ENCODE measurements at places on chromosomes 4 and X.

DNA sequence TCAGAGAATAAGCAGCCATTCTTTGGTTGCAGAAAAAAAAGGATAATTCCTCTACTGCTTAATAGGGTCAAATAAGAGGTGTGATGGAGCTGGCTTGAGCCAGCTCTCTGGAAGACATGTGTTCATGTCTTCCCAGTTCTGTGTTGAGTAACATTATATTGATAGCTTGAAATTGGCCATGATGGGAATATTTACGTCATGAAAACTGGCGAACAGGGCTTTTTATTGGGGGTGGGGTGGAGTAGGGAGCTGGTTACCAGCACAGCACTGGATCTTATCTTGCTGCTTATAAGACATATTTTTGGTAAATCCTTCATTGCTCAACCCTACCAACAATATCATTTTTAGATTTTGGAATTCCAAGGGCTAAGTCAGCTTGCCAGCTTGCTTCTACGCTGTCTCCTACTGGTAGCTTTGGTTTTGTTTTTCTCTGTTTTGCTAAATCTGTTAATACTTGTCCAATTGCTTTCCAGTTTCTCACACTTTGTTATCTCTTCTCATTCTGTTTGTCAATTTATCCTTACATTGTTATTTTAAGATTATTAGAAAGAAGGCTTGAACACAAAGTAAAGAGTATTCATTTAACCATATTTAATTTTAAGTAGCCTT is 25.3 kb upstream of the GBA3 start:
- DNase-seq, result no peak

- no peak for DNase-seq
Measured at GRCh38 chr4:138259824-138260223, 17.7 kb upstream of the SLC7A11 start.

DNA sequence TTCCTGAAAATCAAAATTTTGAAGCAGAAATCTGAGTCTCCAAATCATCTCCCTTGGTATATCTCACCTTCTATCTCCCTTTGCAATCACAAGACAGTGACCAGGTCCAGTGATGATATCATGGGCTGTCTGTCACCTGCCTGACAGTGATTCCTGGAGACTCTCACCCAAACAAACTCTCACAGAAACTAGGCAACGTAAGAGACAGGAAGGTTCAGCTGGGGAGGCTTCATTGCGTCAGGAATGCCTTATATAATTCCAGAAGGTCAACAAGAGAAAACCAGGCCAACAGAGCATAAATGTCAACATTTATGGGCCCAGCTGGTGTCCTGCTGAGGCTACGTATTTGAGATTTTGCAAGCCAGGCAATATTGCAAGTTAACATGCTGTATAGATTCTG is 412.7 kb downstream of the KCNIP4 start:
- DNase-seq, result no peak

DNA sequence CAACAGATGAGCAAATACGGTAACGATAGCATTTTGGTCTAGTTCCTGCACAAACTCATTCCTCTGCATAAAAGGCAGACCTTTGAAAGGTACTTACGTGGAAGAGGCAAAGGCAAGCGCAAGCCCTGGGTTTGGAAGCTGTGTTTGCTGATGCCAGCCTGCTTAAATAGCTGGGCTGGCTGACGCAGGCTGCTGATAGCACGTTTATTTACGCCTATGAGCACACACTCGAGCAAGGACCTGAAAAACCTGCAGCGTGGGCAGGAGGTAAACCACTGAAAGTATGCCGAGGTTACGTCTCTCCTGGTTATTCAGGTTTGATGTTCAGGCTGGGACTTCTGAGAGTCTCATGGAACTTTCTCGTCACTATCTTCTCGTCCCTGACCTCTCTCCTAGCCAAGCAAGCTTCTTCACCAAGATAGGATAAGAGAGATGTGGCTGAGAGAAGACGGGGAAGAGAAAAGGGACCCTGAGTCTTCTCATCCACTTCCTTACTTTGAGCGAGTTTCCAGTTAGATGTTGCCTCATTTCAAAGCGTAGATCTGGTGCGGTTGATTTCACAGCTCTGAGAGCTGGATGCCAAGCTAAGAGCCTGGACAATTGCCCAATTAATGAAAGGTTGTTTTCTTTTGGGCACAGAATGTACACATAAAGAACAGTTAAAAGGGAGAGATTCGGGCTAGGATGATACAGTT is at the start of gene HOPX:
TSS of gene HOPX (minus strand) at position 139 of the 695 bp plus-strand sequence. CDS start 23,480 bp downstream, outside the sequence.
- DNase-seq, result no peak

- DNase-seq, result no peak
Measured at GRCh38 chr4:27364509-27364908, 503.9 kb downstream of the STIM2 start.

GRCh38 chrX:133412246-133412645 is 3.0 kb downstream of the GPC4 start:
- no peak for DNase-seq

DNA sequence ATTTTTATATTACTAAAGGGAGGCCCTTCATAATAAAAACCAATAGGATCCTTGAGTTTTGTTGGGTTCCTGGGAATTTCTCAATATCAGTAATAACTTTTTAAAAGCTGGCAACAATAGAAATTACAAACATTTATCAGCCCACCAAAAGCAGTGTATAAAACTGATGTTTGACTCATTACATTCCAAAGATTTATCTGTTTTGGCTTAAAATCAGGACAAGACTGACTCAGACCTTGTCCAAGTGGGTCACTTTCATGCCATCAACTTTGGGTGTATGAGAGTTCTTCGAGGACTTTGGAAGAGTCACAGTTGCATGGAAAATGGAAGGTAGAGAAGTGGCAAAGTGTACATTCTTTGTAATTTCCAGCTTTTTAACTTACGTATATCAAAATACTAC is 102.8 kb downstream of the FRMPD4 start:
- DNase-seq, result no peak

GRCh38 chr4:113404167-113404571 is 354.7 kb downstream of the ANK2 start:
- DNase-seq, result no peak

GRCh38 chr4:85498068-85498733 is 23.3 kb downstream of the ARHGAP24 start:
- peak; percentile 29 for DNase-seq

DNA sequence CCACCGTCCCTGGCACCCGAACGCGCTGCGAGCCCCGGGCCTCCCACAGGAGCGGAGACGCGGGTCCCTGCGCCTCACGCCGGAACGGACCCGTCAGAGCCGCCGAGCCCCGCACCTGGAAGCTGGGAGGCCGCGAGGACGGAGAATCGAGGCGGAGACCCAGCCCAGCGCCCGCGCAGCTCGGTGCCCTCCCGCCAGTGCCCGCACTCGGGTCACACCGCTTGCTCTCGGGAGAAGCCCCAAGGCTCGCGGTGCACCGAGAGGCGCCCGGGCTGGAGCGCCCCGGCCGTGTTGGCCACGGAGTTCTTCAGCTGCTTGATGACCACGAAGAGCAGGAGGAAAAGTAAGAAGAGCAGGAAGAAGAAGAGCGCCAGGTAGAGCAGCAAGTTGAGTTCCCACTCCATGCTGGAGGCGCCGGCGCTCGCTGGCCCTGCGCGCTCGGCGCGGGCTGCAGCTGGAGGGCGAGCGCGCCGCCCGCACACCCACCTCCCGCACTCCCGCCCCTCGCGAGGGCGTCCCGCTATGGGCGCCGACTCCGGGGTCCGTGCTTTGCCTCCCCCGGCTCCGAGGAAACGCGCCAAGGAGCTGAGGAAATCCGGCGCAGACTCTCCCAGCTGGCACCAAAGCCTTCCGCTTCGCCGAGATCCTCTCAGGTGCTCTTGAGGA is at the start of gene SMIM43:
TSS of gene SMIM43 (minus strand) at position 463 of the 666 bp plus-strand sequence. CDS start at position 404, 59 bp downstream.
- no peak for DNase-seq

GRCh38 chrX:129599499-129599898 is 55.3 kb downstream of the APLN start:
- DNase-seq, result no peak

DNA sequence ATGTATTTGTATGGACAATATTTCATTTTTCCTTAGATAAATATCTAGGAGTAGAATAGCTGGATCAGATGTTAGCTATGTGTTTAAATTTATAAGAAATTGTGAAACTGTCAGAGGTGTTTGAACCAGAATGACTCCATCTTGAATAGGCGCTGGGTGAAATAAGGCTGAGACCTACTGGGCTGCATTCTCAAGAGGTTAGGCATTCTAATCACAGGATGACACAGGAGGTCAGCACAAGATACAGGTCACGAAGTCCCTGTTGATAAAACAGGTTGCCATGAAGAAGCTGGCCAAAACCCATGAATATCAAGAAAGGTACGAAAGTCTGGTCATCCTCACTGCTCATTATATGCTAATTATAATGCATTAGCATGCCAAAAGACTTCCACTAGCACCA is 36.3 kb upstream of the SPIN4 start:
- no peak for DNase-seq

DNA sequence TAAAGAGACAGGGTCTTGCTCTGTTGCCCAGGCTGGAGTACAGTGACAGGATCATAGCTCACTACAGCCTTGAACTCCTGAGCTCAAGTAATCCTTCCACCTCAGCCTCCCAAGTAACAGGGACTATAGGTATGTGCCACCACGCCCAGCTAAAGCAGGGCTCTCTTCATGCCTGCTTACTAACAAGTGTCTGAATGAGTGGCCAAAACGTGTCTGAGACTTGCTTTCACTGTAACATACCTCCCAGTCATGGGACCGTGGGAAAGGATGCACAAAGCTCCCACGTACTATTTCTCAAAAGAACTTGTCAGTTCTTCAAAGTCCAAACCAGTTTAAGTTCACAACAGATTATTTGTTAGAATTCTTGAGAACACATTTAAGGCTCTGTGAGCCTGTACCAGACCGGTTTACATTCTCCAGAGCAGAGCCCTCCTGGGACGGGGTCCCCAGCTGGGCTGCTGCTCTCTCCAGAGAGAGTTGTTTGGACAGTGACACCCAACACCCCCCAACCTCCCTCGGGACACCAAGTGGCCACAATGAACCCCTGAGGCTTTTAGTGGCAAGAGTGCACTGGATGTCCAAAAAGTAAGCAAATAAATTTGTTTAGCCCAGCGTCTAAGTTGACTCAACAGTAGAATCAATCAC is 24.1 kb downstream of the SH3KBP1 start:
- no peak for DNase-seq

GRCh38 chrX:84118315-84118714 is 69.7 kb downstream of the RPS6KA6 start:
- no peak for DNase-seq

GRCh38 chrX:38304010-38304409 is 23.3 kb downstream of the RPGR start:
- no peak for DNase-seq
